ENCODE measurements at places on chromosomes 5 and 9.

- DNase-seq = no peak
Measured at GRCh38 chr5:178230879-178231538, 1.6 kb downstream of the PHYKPL start.

DNA sequence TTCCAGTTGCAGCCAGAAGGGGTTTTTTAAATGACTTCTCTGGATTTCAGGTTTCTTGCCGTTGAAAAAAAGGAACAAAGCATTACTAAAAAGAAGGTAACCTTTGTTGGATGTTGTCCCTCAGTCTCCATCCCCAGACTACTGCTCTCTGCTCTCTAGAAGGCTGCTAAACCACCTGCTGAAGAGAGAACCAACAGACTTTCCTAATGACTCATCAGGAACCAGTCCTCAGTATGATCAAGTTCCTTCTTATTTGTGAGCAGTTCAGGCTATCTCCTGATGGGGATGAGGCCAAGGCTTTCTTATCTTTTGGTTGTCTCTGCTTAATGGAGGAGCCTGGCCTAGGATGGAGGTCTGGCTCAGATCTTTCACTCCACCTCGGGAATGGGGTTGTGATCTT lies 4.1 kb downstream of the KIF4B start:
- DNase-seq = no peak

- DNase-seq = no peak
Measured at GRCh38 chr9:90508940-90509339, 133.7 kb downstream of the DIRAS2 start.

DNA sequence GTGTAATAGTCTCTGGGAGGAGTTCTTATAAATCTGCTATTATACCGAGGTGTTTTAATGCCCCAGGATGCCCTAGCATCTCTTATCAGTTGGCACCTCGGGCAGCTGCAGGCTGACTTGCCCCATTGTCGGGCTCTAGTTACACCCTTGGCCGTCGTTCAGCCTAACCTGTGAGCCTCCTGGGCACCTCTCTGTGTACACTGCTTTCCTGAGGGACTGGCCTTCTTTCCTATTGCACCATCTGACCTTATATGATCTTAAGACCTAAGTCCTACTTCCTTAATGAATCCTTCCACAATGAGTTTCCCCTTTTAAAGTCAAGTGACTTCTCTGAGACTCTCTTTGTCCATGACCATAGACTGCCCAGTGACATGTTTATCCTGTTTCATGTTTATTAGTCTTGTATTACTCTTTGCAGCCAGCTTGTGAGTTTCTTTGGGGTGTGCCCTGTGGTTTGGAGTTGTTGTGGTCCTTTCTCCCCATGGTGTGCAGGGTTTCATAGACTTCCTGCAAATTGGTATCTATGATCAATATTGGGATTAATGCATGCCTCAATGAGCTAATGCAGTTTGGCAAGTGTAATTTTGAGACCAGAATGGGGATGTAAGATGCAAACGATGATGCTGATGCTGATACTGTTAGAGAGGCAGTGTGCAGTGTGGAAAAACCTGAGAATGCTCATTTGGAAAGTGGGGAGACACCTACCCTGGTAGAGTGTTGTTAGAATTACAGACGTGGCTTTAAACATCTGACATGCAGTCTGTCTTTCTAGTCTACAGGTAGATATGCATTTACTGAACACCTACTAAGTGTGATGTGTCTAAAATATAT lies 4.9 kb downstream of the DAPK1 start:
- no peak for DNase-seq
